ENCODE measurements at places on chromosomes 6 and 20.
A peak's percentile ranks its signal among the peaks of the same experiment; 100 is the strongest.

DNA sequence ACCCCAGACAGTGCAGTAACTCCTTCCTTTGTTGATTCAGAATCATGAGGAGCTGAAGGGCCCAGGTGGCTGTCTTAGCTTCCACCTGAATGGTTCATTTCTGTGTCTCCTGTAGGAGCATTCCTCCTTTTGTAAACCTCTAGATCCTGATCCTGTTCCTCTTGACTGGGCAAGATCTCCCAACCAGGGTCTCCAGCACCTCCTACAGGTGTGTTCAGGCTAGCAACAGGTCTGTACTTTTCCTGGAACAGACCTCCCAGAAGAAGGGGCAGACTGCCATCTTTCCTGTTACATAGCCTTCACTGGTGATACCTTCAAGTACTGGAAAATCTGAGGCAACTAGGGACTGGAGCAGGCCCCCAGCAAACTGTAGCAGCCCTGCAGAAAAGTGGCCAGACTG lies 35.2 kb downstream of the HLA-B start:
- DNase-seq = no peak

DNA sequence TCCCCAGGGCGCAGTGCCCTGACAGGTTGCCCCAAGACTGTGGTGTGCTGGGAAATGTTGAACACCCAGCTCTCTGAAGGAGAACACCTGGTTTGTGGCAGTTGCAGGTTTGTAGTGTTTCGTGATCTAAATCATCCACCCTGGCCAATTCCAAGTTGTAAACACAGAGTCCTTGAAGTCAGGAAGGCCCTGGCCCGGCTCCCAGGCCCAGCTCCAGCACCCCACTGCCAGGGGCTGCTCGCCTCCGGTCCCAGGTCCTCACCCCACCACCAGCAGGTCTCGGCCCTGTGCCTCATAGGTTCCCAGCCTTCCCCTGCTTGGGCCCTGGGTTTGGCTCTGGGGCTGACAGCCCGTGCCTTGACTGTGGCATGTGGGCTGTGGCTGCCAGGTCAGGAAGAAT lies 121.4 kb upstream of the MLN start:
- no peak for DNase-seq

GRCh38 chr20:62201173-62202082 lies 18.6 kb downstream of the MTG2 start:
- no peak for DNase-seq

- no peak for DNase-seq
Measured at GRCh38 chr6:83824831-83825230, 28.3 kb upstream of the RIPPLY2 start.

GRCh38 chr20:35462351-35462750 lies 7.0 kb downstream of the CEP250 start:
- peak; percentile 95 for DNase-seq

Data from hematopoietic multipotent progenitor cell treated with erythropoietin and hydrocortisone succinate and interleukin-3 and kit ligand, for 8 days (in vitro differentiated cells).